ENCODE measurements at places on chromosomes 13 and 19.

GRCh38 chr19:33000510-33000909 is 28.5 kb downstream of the FAAP24 start:
- DNase-seq: peak; percentile 17

GRCh38 chr19:51333836-51334460 is 8.0 kb downstream of the VSIG10L start:
- no peak for DNase-seq

GRCh38 chr19:33388231-33388724 is 14.8 kb downstream of the CEBPG start:
- DNase-seq: no peak

- DNase-seq: no peak
Measured at GRCh38 chr19:28497137-28497536, 715.8 kb downstream of the UQCRFS1 start.

- no peak for DNase-seq
Measured at GRCh38 chr13:106709522-106709921, 141.6 kb upstream of the ARGLU1 start.
